ENCODE measurements at places on chromosomes 7 and 10.

DNA sequence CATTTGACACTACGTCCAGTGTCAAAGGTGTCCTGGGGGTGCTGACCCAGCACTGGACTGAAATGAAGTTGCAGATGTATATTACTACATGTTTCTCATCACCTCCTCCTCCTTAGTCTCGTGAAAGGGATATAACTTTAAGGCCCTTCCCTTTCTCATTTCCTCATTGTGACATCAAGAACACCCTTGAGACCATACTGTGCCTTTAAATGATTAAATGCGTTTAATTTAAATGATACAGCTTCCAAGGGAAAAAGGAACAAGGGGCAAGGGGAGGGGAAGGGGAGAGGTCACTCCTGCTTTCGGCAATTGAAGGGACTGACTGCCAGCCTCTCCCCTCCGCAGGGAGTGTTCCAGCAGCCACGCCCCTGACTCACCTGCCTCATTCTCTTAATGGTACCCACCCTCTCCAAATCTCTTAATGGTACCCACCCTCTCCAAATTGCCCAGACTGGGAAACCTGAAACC is 80.5 kb upstream of the KMT2E start:
- DNase-seq: no peak

DNA sequence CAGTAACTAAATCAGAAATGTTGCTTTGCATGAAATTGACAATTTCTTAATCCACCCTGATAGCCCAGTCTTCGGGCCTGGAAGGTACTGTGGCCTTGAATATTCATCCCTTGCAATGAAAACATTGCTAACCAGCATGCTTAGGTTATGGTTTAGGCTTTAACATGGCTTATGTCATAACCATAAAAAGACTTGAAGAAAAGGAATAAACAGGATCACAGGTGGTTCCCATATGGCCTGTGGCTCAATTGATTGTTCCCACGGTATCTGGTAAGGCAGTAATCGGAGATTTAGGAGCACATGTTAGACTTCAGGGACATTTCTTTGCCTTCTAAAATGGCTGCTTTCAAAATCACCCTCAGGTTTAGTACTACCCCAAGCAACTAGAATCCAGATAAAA is 139.5 kb downstream of the ST7 start:
- peak; percentile 56 for DNase-seq

DNA sequence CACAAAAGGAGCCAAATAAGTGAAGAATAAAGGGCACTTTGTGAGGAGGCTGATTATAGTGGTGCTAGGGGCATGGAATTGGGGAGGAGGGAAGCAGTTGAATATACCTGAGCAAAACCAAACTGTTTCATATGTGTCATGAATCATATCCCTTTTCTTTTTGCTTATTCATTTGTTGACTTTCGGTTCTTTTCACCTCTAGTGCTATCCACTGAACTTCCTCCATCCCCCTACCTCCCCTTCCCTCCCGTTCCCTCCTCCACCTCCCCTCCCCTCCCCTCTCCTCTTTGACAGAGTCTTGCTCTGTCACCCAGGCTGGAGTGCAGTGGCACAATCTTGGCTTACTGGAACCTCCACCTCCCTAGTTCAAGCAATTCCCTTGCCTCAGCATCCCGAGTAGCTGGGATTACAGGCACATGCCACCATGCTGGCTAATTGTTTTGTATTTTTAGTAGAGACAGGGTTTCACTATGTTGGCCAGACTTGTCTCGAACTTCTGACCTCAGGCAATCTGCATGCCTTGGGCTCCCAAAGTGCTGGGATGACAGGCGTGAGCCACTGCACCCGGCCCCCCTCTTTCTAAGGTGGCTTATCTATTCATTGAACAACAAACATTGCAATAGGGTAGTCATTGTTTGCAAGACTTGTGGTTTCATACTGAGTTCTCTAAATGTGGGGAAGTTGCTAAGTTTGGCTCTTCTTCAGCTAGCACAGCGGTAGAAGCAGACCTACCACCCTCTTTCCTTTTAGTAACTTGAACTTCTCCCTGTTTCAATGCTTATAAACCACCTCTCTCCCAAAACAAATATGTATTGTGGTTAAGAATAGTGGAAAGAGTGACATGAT is 150.4 kb upstream of the PRPS1L1 start:
- no peak for DNase-seq

GRCh38 chr7:104230606-104231005 is 22.8 kb upstream of the ORC5 start:
- peak; percentile 70 for DNase-seq

- DNase-seq: no peak
Observed at GRCh38 chr7:138785587-138786437, 12.0 kb upstream of the TMEM213 start.

GRCh38 chr10:71434760-71435394 is 38.2 kb downstream of the CDH23 start:
- DNase-seq: no peak

DNA sequence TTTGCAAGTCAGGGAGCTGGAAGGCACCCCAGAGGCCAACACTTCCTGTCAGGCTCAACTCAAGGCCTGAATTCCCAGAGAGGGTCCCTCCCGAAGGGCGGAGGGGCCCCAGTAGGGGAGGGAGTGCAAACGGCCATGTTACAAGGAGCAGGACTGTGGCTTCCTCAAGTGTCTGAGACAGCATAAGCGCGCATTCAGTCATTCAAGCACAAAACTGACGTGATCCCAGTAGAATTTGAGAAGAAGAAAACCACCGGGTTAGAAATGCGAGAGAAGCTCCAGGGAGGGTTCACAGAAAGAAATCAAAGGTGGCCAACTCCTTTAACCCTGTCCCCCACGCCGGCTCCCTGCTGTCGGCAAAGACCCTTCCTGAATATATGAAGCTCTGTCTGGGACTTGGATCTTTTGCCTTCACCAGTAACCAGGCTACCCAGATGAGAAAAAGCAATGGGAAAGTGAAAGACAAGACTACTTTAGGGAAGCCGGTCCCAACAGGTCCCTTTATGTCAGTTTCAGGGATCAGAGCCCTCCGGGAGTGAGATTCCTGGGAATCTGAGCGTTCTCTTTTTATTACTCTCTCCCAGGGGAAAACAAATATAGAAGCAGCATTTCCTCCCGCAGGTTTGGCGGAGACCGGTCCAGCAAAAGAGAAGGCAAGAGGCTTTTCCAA is 1.3 kb downstream of the AFAP1L2 start:
- DNase-seq: no peak

GRCh38 chr7:54355842-54356241 is 186.3 kb upstream of the VSTM2A start:
- no peak for DNase-seq

DNA sequence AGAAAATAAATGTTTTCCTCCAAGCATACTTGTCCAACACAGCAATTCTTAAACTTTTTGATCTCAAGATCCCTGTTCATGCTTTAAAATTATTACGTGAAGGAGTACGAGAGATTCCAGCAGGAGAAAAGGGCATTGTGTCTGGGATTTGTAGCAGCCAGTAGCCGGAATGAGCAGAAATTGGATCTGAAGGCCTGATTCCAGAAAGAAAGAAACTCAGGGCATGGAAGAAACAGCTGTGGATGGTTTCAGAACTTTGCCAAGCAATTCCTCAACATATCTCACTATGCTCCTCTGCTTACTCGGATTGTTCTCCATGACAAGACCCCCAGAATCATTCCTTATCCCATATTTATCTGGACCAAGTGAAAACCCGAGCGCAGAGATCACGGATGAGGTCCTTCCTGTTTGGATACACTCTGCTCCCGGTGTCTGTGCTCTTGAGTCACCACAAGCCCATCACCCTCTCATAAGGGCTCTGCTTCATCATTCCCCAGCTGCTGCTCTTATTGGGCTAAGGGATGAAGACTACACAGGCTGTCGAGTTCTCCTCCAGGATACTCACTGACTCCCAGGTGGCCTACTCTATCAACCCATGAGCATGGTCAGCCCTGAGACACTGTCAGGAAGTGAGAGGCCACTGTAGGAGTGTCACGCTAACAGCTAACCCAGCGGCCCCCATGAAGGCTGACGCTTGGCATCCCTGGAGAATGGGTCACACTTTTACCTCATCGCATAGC is 121.0 kb upstream of the LANCL2 start:
- DNase-seq: no peak

DNA sequence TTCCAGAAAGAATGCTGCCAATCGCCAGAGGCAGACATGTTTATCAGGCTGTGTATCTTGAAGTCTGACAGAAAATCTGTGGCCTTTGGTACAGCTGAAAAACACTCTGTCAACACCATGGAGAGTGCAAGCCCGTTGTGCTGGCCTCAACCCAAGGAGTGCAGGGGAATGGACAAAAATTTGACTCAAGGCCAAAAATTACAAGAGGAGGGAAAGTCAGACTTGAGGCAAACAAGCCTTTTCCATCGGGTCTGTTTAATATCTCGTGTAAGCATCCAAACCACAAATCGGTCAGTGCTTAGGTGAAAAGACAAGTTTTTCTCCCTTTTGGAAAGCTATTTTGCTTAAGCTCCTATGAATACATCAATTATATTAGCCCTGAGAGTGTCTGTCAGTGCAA is 305.3 kb upstream of the NFE2L3 start:
- peak; percentile 93 for DNase-seq

DNA sequence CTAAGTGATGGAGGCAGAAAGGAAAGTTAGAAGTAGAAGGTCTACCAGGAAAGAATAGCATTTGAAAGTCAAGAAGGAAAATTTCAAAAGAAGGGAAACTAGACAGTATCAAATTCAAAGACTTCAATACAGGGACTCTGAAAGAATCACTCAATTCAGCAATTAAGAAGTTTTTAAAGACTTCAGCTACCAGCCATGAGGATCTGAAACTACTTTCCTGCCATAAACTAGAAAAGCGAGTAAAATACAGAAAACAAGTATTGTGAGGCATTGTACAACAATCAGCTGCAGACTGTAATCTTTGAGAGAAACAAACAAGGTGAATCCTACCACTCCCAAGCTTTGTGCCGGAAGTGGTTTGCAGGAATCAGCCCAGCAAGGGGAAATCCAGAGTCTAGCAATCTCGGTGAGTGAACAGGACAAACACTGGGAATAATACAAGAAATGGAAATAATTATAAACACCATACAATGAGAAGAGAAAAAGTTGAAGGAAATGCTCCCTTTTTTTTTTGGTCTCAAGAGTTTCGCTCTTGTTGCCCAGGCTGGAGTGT is 62.4 kb downstream of the ARHGAP12 start:
- no peak for DNase-seq

DNA sequence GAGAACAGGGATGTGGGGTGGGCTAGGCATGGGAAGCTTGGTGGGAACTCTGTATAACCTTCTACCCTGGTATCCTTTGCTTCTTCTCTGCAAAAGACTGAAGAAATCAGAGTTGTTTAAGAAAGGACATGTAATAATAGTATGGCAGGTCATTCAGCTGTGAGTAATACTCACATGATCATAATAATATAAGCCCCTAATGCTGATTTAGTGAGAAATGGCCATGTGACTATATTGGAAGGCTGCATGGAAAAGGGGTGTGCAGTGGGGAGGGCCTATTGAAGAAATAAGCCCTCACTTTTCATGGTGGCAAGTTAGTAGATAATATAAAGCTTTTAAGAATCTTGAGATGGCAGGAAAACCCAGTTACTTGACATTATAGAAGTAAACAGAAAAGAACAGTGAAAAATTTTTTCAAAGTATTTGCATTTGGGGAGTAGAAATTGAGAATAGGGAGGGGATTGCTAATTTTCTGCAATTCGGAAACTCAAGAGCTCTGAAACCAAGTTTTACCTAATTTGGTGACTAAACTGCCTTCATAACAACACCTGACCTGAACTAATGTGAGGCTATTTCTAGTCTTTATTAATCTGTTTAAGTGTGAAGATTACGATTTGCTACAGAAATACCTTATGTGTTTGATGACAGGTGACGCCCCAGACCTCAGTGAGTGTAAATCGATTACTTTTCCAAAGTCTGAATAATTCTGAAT is 44.4 kb downstream of the ATXN7L1 start:
- no peak for DNase-seq

- DNase-seq: peak; percentile 28
Observed at GRCh38 chr10:111646021-111646420, 537.5 kb downstream of the GPAM start.

- no peak for DNase-seq
Observed at GRCh38 chr7:132255898-132256297, 320.4 kb downstream of the PLXNA4 start.

GRCh38 chr7:44329888-44330287 is 4.5 kb upstream of the CAMK2B start:
- no peak for DNase-seq

GRCh38 chr10:24119896-24120295 is 89.0 kb upstream of the KIAA1217 start:
- DNase-seq: no peak

DNA sequence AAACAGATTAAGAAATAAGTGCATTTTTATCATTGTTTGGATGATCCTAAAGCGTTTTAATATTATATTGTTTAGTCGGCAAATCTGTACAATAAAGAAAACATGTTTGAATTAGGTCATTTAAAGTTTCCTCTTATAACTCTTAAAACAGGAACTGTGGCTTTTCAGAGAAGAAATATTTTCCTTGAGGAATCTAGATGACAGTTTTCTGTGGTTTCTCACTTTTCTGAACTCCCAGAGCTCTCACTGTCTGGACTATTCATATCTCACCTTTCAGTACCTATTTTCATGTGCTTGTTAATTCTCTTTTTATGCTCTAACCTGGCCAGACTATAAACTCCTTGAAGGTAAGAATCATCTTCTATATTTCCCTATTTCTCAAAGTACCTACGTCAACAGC is 135.1 kb downstream of the CHN2 start:
- no peak for DNase-seq

DNA sequence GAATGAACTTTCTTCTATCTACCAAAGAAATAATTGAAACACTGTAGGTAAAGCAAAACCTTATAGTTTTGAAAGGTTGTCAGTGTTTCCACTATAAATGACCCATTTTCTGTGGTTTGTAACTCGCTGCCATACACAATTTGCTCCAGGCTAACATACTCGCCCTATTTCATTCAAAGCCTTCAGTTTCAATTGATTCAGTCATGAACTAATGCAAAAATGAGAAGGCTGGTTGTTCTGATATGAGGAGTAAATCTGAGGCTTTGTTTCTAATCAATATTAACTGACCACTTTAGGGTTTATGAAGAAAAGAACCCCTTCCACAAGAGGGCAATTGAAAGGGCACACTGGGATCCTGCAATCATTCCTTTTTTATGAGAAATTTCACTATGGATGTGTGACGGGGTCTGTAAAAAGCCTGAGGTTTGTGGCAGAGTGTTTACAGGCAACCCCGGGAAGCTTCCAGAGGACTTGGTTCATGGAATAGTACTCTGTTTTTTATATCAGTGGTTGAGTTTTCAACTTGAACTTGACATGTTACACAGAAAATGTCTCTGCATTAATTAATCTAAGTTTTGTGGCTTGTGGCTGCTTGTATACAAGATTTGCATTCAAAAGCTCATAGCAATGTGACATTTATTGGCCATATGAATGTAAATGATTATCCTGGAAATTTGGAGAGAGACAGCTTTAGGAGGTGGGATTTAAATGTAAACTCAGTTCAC is 133.2 kb downstream of the NRP1 start:
- no peak for DNase-seq

Measured in fibroblast of skin of abdomen (primary cell).